Activated T-cell treated with anti-CD3 and anti-CD28 coated beads for 24 hours (primary cell): ENCODE measurements at places on chromosomes 2 and 18.

- DNase-seq, result no peak
Observed at GRCh38 chr2:152944099-152944498, 225.7 kb downstream of the ARL6IP6 start.

DNA sequence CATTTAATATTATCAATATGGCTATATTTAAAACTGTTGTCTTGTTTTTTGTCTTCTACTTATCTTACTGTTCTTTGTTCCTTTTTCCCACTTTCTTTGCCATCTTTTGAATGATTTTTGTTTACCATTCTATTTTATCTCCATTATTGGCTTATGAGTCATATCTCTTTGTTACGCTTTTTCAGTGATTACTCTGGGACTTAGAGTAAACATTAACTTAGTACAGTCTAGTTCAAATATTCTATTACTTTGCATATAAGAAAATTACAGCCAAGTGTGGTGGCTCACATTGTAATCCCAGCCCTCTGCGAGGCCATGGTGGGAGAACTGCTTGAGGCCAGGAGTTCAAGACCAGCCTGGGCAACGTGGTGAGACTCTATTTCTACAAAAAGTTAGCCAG, 26.1 kb downstream of the ADCY3 start:
- no peak for DNase-seq

GRCh38 chr2:85158559-85159273, 25.5 kb downstream of the TCF7L1 start:
- DNase-seq, result no peak

DNA sequence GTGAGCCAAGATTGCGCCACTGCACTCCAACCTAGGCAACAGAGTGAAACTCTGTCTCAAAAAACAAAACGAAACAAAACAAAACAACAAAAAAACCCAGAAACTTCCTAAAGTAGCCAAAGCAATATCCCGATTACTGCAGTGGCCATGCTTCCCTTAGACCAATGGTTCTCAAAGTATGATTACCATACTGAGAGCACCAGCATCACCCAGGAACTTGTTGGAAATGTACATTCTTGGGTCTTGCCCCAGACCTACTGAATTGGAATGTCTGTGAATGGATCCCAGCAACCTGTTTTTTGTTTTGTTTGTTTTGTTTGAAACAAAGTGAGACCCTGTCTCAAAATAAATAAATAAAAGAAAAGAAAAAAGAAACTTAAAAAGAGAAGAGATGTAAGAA, 41.9 kb upstream of the TGIF1 start:
- DNase-seq, result no peak

DNA sequence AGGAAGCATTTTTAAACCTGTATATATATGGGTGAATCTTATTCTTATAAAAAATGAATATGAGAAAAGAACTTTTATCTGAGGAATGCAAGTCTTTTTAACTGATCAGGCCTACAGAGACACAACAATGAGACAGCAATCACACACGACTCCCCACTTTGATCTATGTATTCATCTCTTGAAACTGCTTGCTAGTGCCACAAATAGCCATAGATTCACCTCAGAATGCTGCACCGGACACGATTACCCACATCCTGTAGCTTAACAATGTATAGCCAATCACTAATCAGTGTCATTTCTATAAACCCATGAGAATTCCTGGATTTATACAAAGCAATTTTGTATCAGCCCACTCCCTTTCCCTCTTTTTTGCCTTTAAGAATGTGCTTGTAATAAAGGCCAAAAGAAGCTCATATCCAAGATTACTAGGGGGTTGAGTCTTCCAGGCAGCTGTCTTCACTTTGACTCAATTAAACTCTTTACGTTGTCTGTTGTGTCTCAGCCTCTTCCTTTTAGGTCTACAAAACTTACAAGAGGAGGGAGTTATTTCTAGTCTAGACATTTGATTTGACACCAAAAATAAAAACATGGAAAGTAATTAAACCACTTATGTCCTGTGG, 94.9 kb downstream of the MBD2 start:
- DNase-seq, result no peak

DNA sequence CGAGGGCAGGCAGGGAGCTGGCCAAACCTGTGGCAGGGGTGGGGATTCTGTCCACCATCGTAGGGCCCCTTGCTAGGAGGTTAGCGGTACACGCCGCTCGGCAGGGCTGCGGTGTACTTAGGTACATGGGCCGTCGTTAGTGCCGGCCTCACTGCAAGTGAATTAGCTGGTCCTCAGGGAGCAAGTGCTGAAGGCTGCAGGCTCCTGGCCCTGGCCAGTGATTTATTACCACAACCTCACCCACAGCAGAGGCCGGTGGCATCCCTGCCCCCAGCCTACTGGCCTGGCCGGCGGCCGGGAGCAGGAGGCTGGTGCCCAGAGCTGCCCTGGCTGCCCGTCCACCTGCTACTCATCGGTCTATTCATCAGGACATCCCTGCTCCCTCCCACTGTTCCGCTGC, 19.6 kb upstream of the PTMA start:
- no peak for DNase-seq

GRCh38 chr2:59312967-59313940, 1072.1 kb upstream of the FANCL start:
- DNase-seq, result no peak

DNA sequence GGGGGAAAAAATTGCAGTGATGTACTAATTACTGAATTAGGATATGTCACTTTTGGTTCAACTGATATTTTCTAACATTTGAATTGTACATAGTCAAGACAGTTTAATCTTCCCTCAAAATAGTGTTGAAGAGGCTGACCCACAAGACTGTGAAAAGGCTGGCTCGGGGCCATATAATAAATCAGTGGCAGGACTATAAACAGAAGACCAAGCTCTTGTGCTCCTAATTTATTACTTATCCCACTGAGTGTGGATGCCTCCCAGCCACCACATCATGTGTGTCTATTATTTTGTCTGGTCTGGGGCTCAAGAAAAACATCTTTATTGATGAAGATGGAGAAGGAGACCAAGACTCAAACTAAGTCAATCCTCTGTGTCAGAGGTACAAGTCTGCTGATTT, 64.4 kb downstream of the PLEKHM3 start:
- DNase-seq, result no peak

DNA sequence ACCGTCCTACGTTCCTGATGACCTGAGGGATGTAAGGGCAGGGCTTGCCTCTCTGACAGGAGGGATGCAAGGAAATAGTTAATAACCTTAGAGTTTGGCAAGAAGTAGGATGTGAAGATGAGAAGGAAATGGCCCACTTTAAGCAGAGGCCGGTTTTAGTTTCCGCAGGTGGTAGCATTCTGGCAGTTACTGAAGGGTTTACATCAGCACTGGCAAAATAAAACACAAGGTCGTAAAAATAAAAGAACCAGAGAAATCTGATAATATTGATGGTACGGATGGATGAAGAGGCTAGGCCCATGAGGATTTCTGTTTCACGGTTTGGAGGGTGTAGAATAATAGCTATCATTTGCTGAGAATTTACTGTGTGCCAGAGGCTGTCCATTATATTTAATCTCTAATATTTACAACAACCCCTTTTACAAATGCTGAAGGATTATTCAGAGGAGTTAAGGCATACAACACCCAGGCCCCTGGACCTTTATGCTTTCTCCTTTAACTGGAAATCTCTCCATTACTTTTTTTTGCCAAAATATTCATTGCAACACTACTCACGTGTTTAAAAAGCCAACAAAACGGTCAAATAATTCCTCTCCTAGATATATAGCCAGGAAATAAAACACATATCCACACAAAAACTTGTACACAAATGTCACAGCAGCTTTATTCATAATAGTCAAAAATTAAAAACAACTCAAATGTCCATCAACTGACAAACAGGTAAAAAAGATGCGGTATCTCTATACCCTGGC, 28.5 kb downstream of the DAPL1 start:
- no peak for DNase-seq

- no peak for DNase-seq
Observed at GRCh38 chr2:18062892-18063291, 184.4 kb downstream of the KCNS3 start.

DNA sequence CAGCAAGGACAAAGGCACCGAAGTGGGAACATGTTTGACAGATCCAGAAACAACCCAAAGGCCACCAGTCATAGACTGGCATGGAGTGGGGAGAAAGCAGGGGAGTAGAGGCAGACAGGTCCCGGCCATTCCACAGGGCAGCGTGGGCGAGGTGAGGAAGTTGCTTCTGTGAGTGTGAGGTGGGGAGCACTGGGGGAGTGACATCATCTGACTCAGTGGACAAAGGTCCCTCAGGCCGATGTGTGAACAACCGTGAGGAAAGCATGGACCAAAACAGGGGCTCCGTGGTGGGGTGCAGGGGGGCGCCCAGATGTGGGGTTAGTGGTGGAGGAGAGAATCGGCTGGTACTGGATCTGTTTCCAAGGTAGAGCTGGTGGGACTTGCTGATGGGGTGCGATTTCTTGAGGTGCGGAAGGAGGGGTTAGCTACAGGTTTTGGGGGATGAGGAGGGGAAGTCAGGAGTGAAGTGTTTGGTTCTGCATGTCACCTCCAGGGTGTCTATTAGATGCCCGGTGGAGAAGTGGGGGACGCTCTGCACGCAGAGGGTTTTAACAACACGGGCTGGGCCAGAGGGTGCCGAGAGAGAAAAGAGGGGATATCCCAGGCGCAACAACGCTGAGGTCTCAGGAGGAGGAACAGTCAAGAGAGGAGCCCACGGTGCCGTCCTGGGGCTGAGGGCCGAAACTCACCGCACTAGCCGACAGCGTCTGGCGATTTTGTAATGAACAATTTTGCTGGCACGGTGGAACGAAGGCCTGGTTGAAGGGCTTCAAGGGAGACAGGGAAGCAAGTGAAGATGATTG, 2.5 kb upstream of the SFT2D3 start:
- no peak for DNase-seq

DNA sequence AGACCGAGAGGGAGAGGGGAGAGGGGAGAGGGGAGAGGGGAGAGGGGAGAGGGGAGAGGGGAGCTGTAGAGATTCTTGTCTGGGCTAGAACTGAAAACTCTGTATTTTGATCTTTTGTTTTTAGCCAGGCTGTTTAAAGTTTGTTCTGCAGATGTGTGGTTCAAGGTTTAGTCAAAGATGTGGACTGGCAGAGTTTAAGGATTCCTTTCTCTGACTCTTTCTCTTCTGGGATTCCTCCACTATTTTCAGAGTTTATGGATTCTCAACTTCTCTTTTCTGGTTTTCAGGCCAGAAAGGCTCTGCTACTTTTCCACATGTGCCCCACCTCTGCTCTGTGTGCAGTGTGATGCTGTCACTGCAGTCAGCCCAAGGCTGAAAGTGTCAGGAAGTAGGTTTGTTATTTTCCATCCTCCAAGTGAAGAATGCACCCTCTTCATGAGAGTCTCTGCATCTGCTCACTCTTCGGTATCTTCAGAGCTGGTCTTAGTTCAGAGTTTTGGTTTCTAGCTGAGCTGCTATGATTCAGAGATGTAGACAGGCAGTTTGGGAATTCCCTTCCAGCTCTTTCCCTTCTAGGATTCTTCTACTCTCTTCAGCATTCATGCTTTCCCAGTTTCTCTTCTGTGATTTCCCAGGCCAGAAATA, 130.9 kb upstream of the SMAD7 start:
- DNase-seq, result no peak

DNA sequence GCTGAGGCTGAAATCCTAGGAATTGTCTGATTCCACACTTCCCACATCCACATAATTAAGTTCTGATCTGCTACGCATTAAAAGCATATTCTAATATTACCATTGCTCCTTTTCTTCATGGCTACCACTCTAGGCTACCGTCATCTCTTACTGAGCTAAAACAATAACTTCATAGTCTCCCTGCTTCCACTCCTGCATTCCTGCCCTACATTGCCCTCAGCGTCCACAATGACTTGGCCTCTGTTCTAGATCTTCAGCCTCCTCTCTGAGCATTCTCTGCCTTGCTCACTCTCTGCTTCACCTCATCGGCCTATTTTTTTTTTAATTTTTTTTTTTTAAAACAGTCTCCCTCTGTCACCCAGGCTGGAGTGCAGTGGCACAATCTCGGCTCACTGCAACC, 15.8 kb upstream of the TLK1 start:
- DNase-seq, result no peak

DNA sequence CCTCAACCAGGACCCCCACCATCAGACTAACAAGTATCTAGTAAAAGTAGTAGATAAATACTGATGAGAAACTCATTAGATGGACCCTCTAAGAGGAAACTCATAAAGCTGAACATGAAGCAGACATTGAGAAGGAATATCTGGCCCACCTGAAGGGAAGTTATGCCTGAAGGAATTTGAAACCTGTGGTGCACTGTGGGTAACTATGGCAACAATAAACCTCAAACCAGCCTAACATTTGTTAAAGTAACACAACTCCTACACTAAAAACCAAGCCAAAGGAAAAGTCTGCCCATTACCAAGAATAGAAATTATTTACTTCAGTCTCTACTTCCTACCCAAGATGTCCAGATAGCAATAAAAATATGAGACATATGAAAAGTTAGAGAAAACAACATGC, 43.4 kb downstream of the KIAA1328 start:
- DNase-seq, result no peak

DNA sequence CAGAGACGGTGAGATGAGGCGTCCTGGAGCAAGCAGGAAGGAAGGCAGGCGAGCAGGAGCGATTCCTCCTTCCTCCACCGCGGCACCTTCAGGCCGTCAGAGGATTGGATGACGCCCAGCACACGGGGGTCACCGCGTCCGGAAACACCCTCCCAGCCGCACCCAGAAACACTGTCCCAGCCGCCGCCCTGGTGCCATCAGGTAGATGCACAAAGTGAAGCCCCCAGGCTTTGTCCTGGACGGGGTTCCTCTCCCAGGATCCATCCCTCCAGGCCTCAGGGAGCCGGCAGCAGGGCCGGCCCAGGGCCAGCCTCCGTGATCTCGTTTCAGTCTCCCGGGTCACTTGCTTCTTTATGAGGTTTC, 31.5 kb downstream of the RTP5 start:
- no peak for DNase-seq

GRCh38 chr18:73933685-73934084, 213.9 kb downstream of the FBXO15 start:
- DNase-seq, result no peak

DNA sequence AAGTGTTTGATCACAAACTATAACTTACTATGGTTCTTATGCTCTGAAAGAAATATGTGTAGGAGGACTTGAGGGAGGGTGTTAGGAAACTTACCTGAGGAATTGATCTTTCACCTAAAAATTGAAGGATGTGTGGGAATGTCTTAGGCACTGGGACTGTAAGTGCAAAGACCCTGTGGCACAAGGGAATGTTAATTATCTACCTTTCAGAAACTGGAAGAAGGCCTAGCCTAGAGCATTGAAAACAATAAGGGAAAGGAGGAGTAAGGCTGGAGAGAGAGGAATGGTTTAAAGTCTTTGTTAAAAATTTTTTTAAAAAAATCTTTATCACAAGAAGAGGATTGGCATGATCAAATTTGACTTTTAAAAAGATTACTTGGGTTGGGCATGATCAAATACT, 7.9 kb downstream of the AFTPH start:
- DNase-seq, result no peak

- no peak for DNase-seq
Observed at GRCh38 chr2:227383686-227384085, 4.1 kb downstream of the SCYGR1 start.

DNA sequence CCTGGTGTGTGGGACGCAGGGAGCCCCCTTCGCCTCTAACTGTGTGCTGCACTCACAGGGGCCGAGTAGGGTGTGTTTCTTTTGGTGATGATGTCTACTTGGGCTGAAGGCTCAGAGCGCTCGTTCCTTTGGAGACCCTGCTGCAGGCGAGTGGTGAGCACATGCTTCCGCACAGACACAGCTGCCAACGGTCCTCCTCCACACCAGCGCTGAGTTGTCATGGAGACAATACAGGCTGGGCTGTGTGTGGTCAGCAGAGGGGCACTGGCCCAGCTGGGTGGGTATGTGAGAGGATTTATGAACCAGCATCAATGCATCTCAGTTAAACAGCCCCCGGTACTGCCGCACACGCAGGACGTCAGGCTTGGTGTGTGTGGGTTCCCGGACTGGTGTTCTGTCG, 143.5 kb downstream of the SH3RF3 start:
- no peak for DNase-seq
